ENCODE measurements at places on chromosomes 2 and 18.

- DNase-seq: peak; percentile 77
These were observed at the start of gene WDSUB1 for GRCh38 chr2:159285929-159286708. WDSUB1 (minus strand) TSS chr2:159286703; CDS start chr2:159283069, 3,634 bp downstream.

- DNase-seq: no peak
These were observed 1.2 kb downstream of the KIF5C start for GRCh38 chr2:148876202-148876594.

DNA sequence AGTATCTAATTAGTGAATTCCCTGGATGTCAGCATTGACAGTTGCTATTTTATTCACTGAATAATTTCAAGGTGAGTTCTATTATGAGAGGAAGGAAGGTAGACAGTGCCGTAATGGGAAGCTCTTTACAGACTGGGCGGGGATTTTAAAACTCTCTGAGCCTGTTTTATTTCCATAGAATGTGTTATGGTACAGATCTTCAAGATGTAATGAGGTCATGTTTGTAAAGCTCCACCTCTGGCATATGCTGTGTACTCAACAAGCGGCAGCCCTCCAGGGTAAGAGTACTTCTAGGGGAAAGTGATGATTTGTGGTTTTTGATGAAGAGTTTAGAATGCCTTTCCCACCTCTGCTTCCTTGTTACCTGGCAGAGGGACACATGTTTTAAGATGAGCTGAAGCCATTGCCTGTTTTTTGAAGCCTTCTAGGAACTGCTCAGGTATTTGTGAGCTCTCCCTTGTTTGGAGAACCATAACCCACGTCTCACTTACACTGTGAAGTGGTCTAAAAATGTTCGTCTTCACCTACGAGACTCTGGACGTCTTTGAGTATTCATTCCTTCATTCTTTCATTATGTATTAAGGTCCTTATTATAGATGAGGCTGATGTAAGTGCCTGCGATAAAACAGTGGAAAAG is 251.2 kb downstream of the PTGR3 start:
- DNase-seq: no peak

GRCh38 chr2:83168377-83168776 is 1290.7 kb downstream of the SUCLG1 start:
- no peak for DNase-seq

DNA sequence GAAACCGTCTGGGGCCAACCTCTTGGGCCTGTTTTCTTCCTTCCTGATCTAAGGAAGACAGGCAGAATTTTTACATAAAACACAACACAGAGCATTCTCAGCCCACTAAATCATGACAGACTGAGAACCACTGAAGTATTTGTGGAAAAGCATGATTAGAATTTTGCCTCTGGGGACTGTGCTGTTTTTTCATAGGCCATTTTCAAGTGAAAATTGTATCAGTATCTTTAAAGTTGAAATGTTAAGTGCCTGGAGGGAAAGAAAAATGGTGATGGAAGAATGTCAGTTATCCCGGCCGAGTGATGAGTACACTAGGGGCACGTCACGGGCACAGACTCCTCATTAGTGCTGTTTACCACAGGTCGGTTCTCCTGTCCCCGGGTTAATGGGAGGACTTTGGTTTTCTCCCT is 36.9 kb downstream of the EHD3 start:
- no peak for DNase-seq

- DNase-seq: no peak
These were observed 97.0 kb downstream of the XRCC5 start for GRCh38 chr2:216206041-216206703.

- peak; percentile 89 for DNase-seq
These were observed 171.2 kb downstream of the TMEM247 start for GRCh38 chr2:46650556-46651001.

- DNase-seq: no peak
These were observed 250.5 kb downstream of the CAMKMT start for GRCh38 chr2:44612276-44612675.

DNA sequence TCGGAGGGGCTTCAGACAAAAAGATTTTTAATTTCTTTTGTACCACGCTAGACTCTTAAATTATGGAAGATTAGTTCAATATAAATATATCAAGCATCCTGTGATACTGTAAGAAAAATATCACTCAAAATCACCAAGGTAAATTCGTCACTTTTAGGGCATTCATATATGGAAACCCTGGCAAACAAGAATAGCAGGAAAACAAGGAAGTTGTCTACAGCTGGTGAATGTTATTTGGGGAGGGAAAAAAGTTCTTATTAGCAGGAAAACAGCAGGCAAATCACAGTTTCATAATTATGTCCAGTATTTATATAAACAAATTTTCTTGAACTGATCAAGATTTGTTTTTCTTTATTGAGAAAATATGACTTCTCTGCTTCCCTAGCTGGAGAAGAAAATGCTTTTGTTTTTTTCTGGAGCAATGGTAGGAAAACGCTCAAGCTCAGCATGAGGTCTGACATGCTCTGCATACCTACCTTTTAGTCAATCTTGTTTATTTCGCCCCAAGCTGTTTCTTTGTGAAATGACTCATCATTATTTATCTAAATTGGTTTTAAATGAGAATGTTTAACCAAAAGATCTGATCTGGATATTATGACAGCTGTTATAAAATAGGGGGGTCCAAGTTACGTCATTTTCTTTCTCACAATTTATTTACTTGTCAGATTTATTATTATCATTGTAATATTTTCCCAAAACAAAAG is 14.7 kb downstream of the LINC00305 start:
- DNase-seq: peak; percentile 30

- no peak for DNase-seq
These were observed 1101.4 kb downstream of the CBLN2 start for GRCh38 chr18:71442731-71443141.

- no peak for DNase-seq
These were observed 163.2 kb downstream of the KCNE4 start for GRCh38 chr2:223215254-223215516.

- peak; percentile 81 for DNase-seq
These were observed 2.1 kb downstream of the GULP1 start for GRCh38 chr2:188293601-188294351.

GRCh38 chr2:20584399-20585358 is 66.2 kb downstream of the HS1BP3 start:
- DNase-seq: peak; percentile 88

DNA sequence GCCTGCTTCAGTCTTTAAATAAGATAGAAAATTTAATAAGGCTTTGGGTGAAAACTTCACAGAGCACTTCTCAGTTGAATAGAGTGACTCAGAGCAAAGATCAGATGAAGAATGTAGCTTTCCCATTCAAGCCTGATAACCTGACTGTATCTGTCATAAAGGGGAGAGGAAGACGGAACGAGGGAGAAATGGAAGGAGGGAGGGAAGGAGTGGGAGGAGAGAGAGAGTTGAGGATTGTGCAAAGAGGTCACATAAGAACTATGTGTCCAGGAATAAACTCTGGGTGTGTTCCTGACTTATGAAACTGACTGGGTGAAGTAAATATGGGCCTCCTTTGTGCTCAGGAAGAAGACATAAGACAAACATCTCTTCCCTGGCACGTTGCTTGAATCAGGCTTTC is 385.5 kb downstream of the LPIN1 start:
- no peak for DNase-seq

DNA sequence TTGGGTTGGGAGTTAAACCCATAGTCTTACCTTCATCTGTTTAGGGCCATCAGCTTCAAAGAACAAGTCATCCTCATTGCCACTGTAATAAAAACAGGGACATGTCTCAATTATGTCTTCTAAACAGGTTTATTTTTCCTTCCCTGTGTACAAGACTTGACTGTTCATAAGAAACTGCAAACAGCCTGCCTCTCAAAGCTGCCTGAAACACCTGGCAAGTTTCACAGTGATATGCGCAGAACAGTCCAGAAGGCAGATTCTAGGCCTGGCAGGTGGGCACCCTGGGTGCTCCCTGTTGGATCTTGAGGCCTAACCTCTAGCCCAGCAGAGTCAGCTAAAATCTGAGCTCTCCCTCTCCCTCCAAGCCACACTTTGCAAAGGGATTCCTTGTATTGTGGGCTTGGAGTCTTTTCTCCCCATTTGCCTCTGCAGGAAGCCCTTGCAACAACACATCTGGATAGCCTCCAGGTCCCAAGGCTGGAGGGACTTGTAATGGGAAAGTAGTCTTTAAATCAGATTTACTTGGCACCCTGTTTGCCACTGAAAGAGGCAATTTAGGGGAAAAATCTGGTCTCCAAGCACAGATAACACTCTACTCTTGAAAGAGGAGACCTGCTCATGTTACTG is 930 bp downstream of the IL1B start:
- no peak for DNase-seq

DNA sequence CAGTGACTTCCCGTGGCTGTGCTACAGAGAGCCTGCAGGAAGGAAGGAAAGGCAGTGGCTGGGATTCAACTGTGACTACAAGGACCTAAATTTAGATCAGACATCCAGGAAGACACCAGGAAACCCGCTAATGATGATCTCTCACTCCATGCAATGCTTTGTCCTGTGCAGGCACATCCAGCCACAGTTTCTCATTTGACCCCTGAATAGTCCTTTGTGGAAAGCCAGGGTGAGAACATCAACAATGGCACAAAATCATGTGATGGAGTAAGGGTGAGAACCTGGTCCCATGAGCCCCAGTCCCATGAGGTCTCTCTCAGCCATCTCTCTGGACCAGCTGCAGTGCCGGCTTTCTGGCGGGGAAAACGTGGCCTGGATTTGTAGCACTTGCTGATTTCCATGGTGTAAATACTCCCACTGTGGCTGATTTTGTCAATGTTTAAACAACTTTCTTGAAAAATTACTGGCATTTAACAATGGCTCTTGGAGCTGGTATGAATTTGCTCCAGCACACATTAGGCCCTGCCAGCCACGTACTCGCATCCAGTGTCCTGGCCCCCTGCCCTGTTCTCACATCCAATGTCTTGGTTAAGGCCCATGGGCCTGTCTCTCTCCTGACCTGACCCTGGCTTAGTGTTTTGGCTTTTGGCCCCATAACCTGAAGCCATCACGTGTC is 159.0 kb upstream of the HAAO start:
- no peak for DNase-seq

DNA sequence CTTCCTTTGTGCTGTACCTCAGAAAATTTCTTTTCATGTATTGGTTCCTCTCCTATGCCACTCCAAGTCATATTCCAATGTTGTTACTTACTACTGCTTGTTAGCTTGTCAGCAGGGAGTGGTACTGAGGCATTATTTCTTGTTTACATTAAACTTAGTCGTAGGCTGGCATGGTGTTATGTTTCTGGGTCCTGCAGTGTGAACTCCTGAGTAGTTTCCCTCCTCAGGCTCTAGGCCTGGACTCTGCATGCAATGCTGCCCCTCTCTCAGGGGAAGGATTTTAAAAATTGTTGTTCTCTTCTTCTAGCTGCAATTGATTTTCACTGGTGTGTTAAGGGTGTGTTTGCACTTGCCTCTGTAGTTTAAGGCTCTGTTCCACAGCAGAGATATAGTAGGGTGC is 671.6 kb downstream of the PLCL1 start:
- DNase-seq: no peak

DNA sequence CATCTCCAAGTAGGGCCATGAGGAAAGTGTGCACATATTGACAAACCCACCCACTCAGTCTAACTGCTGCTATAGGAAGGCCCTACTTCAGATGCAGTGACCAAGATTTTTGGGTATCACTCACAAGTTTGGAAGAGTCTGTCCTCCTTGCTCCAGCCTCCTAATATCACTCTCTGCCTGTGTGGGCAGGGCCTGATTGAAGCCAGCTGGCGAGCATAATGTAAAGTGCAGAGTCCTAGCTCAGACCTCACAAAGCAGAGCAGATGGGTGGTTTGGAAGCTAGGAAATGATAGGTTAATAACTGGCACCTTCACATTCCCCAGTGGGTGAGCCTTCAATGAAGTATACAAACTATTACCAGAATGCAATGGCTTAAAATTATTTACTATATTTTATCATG is 11.2 kb upstream of the SULT1C3 start:
- no peak for DNase-seq

DNA sequence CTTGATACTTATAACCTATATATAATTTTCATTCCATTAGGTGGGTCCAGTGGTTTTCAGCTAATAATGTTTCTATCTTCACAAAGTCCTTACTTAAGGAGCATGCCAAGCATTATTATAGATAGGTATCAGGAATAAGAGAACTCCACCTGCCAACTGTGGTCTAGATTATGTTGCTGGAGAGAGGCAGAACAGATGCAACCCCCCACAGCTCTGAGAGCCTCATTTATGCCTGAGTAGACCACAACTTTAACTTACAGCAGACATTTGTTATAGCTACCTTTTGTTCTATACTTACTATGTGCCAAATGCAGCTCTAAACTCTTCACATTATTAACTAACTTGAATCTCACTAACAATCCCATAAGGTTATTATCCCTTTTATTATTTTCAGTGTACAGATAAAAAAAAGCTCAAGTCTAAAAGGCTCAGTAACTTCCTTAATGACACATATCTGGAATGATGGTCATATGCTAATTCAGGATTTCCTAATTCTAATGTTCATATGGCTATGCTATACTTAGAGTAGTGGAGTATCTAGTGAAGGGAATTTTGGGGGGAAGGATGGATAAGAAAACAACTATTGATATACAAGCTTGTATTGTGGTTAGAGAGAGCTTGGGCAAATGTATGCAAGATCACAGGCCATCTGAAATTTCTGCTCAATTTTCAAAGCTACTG is 119.1 kb upstream of the RND3 start:
- no peak for DNase-seq

- DNase-seq: no peak
These were observed 120.3 kb downstream of the PXDN start for GRCh38 chr2:1623906-1624445.

DNA sequence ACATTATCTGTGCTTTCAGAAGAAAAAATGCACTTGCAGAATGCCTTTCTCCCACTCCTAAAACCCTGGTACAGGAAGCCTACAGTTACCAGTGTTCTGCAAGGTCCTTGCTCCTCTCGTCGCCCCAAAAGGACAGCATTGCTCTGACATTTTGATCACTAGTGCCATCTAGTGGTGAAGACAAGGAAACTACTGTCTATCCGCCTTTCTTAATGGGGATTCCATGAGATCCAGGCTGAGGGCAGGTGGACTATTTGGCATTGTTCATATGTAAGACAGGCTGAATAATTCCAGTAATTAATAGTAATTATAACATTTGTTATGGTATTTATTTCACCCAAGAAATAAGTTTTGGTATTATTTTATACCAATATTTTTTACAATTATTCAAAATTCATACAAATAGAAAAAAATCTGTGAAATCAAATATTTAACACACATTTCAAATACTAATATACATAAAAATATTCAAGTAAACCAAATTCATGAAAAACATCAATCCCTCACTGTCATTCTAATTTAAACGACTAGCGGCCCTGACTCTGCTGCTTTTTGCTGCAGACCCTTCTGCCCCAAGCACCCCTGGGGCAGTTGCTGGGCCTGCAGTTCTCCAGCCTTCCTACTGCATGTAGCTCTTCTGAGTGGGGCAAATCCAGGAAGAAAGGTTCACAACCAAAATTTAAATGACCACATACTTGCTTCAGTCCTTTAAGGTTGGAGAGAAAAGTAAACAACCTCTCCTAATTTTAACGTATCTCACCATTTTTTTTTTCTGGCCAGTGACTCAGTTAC is 19.0 kb downstream of the TPGS2 start:
- DNase-seq: peak; percentile 88

Data from cerebellar cortex (tissue), 1 donor.